Activated T-cell treated with anti-CD3 and anti-CD28 coated beads for 48 hours (primary cell): ENCODE measurements at places on chromosomes 3 and 15.

DNA sequence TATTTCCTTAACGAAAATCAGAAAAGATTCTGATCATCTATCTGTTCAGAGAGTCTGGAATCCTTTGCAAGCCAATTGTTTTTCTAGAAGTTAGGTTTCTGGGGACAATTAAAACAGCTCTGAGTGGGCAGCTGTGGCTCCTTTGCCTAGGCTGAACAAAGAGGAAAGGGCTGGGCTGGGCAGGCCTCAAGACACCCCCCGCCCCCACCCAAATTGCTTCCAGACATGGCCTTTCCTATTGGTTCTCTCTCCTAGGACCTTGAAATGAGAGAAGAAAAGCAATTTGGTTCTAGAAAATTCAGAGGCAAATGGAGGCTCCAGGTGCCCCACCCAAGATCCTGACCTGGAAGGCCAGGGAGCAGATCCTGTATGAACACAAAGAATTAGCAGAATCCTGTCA is 2.3 kb upstream of the ADPGK start:
- DNase-seq, result no peak

- no peak for DNase-seq
Measured at GRCh38 chr3:72068621-72069020, 283.7 kb upstream of the PROK2 start.

- DNase-seq, result no peak
Measured at GRCh38 chr3:179224584-179224983, 26.3 kb downstream of the KCNMB3 start.

DNA sequence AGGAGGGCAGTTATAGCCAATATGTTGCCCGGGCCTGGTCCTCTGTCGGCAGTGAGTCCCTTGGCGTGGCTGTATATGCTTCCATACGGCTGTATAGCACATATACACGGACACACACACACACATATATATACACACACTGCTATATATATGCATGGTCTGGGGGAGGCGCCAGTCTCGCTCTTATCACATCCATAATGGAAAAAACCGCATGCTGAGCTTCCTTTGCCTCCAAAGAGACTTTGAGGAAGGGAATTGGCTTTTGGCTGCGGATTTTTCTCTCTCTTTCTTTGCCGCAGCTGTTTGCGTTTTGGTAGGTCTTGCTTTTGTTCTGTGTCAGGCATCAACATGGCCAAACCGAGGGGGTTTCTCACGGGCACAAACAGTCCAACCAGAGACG is 11.3 kb upstream of the TMEM115 start:
- DNase-seq, result no peak

DNA sequence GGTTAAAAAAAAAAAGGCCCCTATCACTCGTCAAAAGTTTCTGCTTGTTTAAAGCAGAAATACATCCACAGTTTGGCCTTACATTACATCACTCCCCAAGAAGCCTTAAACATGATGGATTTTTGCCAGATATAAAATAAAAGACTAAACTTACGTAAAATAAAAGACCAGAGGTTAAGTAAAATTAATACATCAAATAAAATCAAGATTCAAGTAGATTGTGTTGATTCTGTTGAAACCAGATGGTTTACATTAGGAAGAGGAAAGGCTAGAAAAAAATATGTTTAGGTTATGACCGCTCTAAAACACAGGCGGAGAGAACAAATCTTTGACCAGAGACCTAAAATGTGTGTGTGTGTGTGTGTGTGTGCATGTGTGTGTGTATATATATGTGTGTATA is 104.1 kb downstream of the DUT start:
- no peak for DNase-seq

DNA sequence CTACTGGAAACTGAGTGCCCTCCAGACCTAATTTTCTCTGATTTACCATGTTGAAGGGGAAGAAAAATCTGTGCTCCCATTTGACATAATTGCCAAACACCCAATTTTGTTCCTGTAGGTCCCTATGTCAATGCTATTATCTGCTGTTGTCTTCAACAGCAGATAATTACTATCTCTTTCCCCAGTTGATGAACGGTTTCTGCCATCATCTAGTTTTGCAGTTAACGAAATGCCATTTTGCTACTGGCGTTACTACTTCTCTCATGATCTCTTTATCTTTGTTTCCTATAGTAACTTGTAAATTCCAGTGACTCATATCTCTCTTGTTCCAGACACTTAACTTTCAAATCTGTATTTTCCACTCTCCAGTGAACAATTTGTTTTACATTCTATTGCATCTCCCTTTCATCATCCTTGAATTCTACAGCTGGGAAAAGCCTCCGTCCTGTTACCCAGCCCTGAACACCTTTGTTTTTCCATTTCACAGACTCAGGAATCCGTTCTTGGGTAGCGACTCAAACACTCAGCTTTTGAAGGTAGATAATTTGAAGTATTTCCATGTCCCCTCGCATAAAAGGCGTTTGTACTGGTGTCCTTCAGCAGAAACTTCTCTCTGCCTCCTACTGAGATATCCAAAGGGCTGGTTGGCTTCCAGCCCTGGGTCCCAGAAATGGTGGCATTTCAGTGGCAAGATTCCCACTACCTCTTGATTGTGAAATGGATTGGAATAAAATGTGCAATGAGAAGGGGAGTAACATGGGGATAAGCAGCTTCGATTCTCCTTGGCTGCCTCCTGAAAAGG is 111.7 kb downstream of the FOXB1 start:
- no peak for DNase-seq

DNA sequence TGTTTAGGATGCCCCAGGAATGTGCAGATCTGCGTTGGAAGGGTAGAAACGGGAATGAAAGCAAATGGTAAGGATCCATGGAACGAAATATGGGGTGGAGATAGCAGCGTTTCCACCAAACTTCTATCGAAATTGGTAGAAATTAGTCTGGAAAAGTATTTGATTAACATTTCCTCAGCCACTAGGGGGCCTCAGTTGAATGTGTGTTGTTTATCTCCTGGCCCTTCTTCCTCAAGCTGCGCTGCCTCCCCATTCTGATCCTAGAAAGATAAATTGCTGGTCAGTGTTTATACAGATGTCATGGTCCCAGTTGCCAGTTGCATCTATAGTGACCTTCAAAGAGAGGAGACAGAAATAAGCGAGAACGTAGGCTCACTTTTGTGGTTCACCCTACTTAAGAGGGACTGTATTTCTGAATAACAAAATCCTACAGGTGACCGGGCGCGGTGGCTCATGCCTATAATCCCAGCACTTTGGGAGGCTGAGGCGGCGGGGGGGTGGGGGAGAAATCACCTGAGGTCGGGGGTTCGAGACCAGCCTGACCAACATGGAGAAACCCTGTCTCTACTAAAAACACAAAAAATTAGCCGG is 457.1 kb downstream of the SQOR start:
- DNase-seq, result no peak

DNA sequence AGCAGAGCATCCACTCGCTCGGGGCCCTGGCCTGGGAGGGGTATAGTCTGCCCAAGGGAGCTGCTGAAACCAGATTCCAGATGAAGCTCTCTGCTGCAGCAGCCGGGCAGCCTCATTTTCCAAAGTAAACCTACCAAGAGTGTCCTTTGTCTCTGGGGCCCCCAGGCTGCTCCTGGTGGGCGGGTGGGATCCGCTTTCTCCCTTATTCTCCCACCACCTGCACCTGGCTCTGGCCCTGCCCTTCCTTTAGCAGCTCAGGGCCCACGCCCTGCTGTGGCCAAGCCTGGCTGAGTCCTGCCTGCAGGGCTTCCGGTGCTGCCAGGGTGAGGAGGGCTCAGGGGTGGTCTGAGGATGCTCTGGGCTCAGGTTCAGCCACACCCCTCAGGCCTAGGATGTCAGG is 13.0 kb downstream of the SCN5A start:
- no peak for DNase-seq

GRCh38 chr3:69767571-69767970 is 28.3 kb downstream of the MITF start:
- no peak for DNase-seq

- DNase-seq, result no peak
Measured at GRCh38 chr3:45874677-45875346, 11.5 kb upstream of the CCR9 start.

DNA sequence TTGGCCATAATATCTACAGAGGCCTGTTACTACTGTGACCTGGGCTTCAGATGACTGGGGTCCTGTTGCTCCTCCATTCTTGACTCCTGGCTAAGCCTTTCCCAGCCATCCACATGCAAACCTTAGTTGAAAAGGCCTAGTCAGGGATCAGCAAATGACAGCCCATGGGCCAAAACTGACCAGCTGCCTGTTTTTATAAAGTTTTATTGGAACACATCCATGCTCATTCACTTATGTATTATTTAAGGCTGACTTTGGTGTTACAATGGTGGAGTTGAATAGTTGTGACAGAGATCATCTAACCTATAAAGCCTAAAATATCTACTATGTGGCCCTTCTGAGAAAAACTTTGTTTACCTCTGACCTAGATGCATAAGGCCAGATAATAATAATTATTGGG is 16.8 kb upstream of the SLC4A7 start:
- no peak for DNase-seq

GRCh38 chr15:81400640-81401236 is 26.7 kb upstream of the TMC3 start:
- no peak for DNase-seq

GRCh38 chr3:187336322-187336721 is 31.9 kb upstream of the RTP4 start:
- DNase-seq, result no peak

GRCh38 chr15:96037584-96037983 is 292.9 kb upstream of the NR2F2 start:
- no peak for DNase-seq

GRCh38 chr3:39156421-39156820 is 3.0 kb upstream of the CSRNP1 start:
- no peak for DNase-seq
